ENCODE measurements at places on chromosomes 16 and 17. TPM values are rescaled to one million over a fixed set of nuclear protein-coding genes. Genes with fewer than 3 reads are reported as not detected.

The BLTP2 gene
- total RNA-seq: 177 TPM

The CMTM2 gene
- 0.91 TPM for total RNA-seq

The RNF227 gene
- total RNA-seq: 5.8 TPM

The HSD17B1 gene
- total RNA-seq: 2.2 TPM

The PIRT gene
- total RNA-seq: not detected

The CCL5 gene
- 0.88 TPM for total RNA-seq

The KRTAP4-4 gene
- not detected for total RNA-seq

The SLC5A11 gene
- 1.0 TPM for total RNA-seq

The GRIN2A gene
- total RNA-seq: not detected

The ACE gene
- 3.6 TPM for total RNA-seq

The GALR2 gene
- total RNA-seq: not detected

DNA sequence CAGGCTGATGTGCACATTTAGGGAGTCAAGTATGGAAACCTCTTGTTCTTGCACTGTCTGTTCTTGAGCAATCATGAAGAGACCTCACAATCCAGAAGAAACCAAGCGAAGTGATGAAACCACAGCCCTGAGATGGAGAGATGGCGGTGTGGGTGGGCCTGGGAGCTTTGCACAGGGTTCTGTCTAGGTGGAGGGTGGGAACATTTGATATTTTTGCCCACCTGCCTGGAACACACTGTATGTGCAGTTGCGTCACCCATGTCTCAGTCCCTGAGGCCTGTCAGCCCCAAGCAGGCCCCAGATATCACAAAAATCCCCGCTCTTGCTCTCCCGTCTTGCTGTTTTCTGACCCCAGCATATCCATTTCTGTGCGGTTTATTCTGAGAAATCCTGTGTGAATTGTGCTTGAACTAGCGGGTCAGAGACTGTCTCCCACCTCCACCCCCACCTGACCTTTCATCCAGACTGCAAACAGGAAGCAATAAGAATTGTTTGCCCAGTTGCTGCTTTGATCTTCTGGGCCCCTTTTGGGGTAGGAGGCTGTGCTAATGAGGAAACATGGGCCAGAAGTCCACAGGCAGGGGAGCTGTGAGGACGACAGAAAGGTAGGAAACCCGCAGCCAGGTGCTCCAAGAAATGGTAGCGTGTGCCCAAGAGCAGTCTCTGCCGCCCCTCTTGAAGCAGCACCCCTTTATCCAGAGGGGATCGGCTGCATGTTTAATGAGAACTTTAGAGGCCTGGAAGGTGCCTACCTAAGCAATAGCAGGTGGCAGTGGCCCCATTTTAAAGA is 183.8 kb downstream of the CCDC182 start:
- DNase-seq: peak; percentile 71

DNA sequence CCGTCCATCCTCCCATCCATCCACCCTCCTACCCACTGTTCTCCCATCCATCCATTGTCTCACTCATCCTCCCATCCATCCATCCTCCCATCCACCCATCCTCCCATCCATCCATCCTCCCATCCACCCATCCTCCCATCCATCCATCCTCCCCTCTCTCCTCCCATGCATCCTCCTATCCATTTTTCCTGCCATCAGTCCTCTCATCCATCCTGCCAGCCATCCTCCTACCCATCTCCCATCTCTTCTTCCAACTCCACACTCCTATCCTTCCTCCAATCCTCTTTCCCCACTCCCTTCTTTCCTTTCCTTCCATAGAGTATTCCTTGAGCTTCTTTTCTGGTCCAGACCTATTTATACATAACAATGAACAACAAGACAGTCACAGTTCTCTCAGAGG is 12.1 kb downstream of the DRC7 start:
- no peak for DNase-seq

GRCh38 chr17:81867170-81867990 is 3.8 kb downstream of the ARHGDIA start:
- DNase-seq: peak; percentile 67

DNA sequence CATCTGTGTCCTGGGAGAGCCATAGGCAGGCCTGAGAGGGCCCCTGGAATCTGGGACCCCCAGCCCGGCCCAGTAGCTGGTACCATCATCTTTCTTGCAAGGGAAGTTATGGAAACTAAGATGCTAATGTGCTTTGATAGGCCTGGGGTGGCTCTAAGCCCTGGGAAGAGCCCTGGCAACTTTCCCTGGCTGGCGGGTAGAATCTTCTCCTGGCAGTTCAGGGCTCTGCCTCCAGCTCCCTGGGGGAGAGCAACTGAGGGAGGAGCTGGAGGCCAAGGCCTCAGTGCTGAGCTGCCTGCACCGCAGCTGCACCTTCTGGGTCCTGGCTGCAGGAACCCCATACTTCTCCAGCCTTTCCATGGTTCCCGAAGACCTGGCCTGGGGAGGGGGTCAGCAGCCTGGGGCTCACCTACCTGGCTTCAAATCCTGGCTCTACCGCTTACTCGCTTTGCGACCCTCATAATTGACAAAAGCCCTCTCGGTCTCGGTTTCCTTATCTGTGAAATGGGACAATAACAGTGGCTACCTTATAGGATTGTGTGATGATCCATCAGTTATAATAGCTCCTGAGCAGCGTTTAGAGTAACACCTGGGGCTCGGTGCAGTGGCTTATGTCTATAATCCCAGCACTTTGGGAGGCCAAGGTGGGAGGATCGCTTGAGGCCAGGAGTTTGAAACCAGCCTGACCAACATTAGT is 333.7 kb downstream of the SEC14L1 start:
- DNase-seq: no peak

DNA sequence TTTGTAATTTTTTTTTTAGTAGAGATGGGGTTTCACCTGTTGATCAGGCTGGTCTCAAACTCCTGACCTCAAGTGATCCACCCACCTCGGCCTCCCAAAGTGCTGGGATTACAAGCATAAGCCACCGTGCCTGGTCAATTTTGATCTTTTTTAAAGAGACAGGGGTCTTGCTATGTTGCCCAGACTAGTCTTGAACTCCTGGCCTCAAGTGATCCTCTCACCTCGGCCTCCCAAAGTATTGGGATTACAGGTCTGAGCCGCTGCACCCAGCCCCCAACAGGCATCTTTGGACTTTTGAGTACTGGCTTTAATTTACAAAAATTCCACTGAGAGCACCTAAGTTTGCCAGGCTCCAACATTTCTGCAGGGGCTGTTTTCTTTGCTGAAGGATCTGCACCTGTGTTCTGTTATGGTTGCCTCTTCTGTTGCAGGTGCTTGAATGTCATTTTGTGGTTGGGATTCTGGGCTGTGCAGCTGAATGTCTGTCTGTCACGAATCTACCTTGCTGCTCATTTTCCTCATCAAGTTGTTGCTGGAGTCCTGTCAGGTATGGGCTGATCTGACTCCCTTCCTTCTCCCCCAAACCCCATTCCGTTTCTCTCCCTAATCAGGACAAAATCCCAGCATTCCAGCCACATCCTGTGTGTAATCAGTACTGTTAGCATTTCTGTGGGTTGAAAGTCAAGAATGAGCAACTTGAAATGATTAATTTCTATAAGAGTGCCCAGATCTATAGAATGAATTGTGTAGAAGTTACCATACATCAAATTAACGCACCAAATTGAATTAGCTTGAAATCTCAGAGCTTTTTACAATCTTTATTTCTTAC is 8.5 kb downstream of the G6PC1 start:
- DNase-seq: peak; percentile 79

GRCh38 chr17:63649813-63650212 is 27.6 kb downstream of the MAP3K3 start:
- no peak for DNase-seq

- DNase-seq: peak; percentile 49
These were observed 1.1 kb downstream of the KDM8 start for GRCh38 chr16:27204312-27204915.

DNA sequence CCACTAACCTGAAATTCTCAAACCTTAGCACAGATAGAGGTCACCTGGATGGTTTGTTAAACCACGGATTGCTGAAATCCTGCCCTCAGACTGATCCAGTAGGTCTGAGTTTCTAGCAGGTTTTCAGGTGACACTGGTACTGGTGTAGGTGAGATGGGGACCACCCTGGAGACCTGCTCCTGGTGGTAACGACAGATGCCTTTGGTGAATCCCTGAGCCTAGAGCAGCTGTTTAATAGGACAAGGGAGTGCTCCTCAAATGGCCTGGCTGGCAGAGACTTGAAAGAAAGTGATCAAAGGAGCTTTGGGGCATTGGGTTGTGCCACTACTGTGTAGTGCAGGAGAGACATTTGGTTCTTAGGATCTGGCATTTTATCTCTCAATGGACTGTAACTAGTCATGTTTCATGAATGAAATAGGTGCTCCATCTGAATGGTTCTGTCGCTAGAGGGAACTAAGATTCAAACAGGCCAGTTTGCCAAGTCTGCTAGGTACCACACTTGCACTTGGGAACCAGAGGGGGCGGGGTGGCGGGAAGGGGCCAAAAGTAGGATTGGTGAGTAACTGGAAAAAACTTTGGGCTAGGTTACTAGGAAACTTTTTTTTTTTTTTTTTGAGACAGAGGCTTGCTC is 2.9 kb upstream of the IFI35 start:
- no peak for DNase-seq

- DNase-seq: no peak
These were observed 284.6 kb upstream of the CDH5 start for GRCh38 chr16:66081775-66082366.

DNA sequence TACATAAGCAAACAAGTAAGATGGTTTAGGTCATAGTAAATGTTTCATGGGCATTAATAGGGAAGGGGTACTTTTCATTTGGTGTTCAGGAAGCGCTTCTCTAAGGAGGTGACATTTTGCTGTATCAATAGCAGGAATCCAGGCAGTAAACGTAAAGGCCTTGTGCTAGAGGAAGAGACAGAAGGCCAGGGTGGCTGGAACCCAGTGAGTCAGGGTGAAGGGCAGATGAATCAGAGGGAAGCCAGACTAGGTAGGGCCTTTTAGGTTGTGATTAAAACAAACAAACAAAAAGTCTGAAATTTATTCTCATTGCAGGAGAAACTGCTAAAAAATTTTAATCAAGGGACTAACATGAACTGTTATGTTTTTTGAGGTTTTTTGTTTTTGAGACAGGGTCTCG is 6.5 kb downstream of the BMERB1 start:
- no peak for DNase-seq

GRCh38 chr17:50330151-50330775 is 15.7 kb upstream of the XYLT2 start:
- no peak for DNase-seq

- DNase-seq: no peak
These were observed 1.0 kb upstream of the ATP2C2 start for GRCh38 chr16:84367297-84367680.

DNA sequence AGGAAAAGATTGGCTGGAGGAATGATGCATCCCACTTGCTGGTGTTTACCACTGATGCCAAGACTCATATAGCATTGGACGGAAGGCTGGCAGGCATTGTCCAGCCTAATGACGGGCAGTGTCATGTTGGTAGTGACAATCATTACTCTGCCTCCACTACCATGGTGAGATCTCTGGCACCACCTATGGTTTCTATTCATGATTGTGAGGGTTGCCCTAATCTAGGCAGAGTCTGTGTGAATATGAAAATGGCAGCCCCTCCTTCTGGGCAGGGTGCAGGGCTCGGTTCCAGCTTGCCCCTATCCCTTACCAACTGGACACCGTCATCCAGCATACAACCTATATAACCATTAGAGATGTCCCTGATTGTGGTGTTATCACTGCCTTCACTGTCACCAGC is 33.4 kb downstream of the ITGB3 start:
- DNase-seq: no peak

DNA sequence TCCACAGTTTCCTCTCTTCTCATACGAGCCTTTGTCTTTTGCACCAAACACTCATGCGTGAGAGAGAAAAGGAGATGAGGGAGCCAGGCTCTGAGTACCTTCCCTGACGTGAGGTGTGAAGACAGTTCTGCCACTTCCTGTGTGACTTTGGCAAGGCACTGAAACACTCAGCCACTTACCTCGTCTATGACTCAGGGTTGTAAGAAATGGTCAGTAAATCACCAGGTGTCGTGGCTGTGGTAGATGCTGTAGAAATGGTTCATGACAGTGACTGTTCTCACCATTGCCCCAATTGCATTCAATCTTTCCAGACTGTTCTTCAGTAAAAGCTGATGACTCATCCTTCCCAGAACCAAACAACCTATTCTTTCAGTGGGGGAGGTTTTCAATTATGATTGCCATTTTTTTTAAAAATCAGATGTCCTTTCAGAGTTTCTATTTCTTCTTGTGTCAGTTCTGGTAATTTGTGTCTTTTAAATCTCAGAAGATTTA is 49.2 kb upstream of the CBFA2T3 start:
- peak; percentile 30 for DNase-seq

DNA sequence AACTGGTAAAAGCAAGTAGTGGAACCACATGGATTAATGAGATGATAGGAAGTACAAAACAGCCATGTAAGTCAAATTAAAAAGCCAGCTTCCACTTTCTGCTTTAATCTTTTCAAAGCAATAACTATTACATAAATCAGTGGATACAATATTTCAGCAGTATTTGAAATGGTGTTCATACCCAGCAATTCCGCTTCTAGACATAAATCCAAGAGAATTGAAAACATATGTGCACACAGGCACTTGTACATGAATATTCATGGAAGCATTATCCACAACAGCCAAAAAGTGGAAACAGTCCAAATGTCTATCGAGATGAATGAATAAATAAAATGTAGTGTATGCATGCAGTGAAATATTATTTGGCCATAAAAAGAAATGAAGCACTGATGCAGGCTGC is 27.4 kb downstream of the SLFN12L start:
- no peak for DNase-seq

DNA sequence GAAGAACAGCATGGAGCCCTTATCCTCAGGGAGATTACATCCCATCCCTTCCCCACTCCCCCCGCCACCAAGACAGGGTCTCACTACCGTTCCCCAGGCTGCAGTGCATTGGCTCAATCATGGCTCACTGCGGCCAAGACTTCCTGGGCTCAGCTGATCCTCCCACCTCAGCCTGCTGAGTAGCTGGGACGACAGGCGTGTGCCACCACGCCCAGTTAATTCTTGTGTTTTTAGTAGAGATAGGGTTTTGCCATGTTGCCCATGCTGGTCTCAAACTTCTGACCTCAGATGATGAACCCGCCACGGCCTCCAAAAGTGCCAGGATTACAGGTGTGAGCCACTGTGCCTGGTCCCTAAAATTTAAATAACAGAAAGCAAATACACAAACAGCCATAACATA is 48.8 kb downstream of the STH start:
- DNase-seq: no peak

- no peak for DNase-seq
These were observed 193.5 kb upstream of the ANKFN1 start for GRCh38 chr17:55959756-55960155.
